ENCODE measurements at places on chromosomes 3 and 15.

DNA sequence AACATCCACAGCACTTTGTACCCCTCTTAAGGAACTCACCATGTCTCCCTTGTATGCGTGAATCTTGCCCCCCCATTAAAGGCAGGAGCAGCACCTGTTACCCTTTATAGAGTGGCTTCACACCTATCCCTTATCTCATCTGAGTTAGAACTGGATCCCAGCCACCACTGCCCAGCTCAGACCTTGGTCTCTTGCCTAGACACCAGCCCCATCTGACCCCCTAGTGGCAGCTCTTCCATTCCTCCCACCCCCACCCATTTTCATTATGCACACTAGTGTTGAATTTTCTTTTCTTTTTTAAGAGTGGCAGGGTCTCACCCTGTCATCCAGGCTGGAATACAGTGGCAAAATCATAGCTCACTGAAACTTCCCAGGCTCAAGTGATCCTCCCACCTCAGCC is 3.2 kb upstream of the ZFYVE19 start:
- no peak for DNase-seq

DNA sequence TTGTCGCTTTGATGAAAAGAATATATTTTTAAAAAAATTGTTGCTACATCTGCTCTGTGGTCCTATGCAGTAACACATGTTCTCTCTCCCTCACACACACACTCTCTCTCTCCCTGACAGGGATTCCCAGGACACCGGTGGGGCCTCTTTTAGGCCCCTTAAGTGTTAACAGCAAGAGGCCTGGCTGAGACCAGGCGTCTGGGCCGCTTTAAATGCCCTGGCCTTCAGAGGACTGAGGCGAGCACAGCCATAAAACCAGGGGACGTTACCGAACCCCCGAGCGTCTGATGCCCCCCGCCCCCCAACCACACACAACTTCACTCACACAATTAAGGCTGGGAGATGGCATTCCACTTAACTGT is 1.7 kb downstream of the BNC1 start:
- DNase-seq = no peak

- no peak for DNase-seq
Measured at GRCh38 chr15:77706482-77707244, 74.0 kb upstream of the LINGO1 start.

DNA sequence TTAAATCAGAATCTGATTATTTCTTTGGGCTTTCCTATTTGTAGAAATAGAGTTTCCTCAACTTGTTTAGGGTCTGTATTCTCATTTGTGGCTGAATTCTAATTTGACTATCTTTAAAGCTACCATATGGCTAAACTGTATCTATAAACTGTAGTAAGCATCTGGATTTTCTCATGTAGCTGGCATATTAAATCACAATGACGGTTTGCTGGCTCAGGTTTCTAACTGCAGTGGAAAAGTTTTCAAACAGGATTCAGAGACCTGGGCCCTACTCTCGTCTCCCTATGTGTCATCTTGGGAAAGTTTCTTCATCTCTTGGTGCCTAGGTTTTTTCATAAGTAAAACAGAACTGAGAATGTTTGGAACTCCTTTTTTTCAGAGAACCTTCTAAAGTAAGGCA is 68.3 kb downstream of the GALK2 start:
- DNase-seq = no peak

- no peak for DNase-seq
Measured at GRCh38 chr3:12396471-12396870, 87.8 kb upstream of the TSEN2 start.

DNA sequence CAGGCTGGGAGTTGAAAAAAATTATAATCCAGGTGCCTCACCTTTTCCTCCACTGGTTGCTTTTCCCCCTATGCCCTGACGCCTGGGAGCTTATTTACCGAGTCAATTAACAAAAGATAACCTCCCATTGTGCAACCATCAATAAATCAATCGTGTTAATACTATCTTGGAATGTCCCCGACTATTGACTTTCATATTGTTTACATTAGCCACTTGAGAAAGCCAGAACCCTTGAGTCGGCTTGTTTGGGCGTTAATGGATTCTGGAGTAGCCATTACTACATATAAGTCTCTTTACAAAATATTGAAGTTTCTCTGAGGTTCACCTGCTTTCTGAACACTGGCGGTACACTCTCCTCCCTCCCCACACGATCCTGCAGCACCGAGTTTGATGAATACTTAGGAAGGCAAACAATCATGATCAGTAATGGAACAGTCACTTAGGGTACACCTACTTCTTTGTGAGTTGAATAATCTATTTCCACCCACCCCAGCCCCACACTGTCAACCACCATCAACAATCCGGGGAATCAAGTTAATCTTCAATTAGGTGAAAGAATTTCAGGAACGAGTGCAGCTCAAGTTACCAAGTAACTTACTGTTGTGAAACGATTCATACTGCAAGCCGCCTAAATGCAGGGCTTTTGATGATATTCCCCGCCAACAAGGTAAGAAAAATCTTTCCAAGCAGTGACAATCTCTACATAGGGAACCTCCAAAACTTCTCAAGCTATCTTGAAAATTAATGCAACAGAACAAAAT is 159.3 kb upstream of the NR2F2 start:
- no peak for DNase-seq

GRCh38 chr15:56248311-56248992 is 4.8 kb upstream of the RFX7 start:
- DNase-seq = no peak

- no peak for DNase-seq
Measured at GRCh38 chr15:68211656-68212320, 6.7 kb upstream of the CALML4 start.

- peak; percentile 62 for DNase-seq
Measured at GRCh38 chr3:42501681-42502428, 588 bp upstream of the VIPR1 start.

- no peak for DNase-seq
Measured at GRCh38 chr3:15286022-15286421, 46.4 kb downstream of the SH3BP5 start.

- no peak for DNase-seq
Measured at GRCh38 chr3:39907981-39908380, 98.6 kb downstream of the MYRIP start.

- no peak for DNase-seq
Measured at GRCh38 chr15:74399511-74400312, 32.3 kb upstream of the CYP11A1 start.

- DNase-seq = peak; percentile 16
Measured at GRCh38 chr15:90039996-90040395, 38.9 kb downstream of the ZNF710 start.

DNA sequence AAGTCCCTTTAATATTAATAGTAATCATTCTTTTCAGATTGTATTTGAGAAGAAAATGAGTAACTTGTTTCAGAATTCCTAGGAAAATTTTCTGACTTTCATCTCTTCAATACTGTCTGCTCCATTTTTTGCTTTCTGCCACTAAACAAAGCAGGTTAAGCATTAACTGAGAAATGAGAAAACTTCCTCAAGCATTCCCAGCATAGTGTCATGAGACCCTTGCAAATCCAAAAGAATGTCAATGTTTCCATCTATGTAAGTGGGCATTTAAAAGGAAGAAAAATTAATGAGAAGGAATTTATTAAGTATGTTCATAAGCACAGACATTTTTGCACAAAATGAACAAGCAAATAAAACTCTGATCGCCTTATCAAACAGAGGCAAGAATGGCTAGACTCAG is 148.0 kb upstream of the STRIT1 start:
- no peak for DNase-seq

DNA sequence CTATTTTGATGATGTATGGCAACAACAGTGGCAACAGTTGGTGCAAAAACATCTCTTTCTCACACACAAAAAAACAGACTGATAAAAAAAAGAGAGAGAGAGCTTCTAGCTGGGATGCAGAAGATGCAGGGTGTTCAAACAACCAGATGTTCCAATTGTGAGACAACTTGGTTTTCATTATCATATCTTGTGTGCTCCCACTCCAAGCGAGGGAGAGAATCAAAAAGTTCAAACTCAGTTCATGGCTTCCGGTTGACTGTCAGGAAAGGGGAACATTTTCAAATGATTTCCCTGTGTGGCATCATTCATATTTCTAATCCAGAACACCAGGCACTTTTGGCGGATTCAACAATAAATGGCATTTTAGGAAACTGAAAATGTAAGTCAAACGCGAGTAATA is 72.1 kb downstream of the RSL24D1 start:
- no peak for DNase-seq

DNA sequence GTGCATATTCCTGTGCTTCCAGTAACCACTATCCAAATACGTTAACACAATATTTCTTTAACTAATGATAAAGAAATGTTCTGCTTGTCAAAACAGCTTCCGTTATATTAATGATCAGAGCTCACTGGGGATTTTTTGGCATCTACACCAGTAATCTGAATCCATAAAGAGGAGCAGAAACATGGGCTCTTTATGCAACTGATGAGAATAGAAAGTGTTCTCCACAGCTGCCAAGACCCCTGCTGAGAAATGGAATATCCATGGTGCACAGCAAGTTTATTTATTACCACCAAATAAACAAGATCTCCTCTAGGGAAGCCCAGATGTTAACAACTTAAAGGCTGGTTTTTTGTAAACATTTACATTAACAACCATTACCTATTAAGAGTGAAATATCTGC is 54.5 kb downstream of the ALDH1A2 start:
- no peak for DNase-seq

GRCh38 chr15:41104234-41104633 is 11.8 kb downstream of the INO80 start:
- no peak for DNase-seq

GRCh38 chr15:39963786-39964185 is 29.9 kb downstream of the EIF2AK4 start:
- DNase-seq = no peak

DNA sequence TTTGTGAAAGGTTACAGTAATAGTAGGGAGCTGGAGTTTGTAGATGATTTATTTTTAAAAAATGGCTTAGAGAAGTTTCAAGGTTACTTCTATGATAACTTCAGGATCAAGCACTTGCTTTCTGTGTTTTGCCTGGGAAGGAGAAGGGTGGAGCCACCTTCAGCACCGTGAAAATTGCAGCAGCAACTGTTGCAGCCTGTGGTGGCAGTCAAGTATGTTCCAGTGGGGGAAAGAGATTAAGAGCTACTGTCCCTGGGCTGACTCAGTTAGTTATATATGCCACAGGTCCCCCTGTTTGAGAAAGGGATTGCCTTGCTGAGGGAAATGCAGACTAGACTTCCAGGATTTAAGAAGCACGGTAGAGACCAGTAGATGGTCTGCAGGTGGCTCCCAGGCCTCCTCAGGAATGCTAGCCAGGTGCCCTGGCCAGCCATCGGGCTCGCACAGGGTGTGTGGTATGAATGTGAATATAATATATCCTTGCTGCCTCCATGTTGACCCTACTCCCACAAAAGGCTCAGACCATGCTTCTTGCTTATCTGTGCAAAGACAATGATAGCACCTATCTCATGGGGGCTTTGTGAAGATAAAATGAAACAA is 389.5 kb downstream of the CACNA2D3 start:
- DNase-seq = no peak

DNA sequence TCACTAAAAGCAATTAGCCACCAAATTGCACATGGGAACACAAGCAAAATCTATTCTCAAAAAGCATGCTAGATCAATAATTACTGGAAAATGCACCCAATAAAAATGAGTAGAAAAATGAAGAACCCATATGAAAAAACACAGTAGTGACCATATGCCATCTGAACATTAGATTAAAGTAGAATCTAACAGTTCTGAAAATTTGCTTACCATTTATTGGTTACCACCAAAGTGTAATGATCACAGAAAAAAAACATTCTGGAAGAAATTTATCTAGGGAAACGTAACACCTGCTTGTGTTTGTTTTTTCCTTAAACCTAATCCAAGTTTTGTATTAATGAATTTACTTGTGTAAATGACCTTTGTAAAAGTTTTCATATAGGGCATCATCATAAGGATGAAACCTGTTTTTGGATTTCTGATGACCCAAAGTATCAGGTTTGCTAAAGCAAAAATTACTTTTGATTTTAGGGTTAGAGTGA is 37.6 kb upstream of the AADAC start:
- DNase-seq = no peak

- DNase-seq = no peak
Measured at GRCh38 chr3:161386991-161387770, 15.9 kb upstream of the SPTSSB start.

- no peak for DNase-seq
Measured at GRCh38 chr15:62618432-62618831, 424.1 kb upstream of the TPM1 start.

GRCh38 chr3:69186575-69187093 is 64.2 kb upstream of the LMOD3 start:
- no peak for DNase-seq

DNA sequence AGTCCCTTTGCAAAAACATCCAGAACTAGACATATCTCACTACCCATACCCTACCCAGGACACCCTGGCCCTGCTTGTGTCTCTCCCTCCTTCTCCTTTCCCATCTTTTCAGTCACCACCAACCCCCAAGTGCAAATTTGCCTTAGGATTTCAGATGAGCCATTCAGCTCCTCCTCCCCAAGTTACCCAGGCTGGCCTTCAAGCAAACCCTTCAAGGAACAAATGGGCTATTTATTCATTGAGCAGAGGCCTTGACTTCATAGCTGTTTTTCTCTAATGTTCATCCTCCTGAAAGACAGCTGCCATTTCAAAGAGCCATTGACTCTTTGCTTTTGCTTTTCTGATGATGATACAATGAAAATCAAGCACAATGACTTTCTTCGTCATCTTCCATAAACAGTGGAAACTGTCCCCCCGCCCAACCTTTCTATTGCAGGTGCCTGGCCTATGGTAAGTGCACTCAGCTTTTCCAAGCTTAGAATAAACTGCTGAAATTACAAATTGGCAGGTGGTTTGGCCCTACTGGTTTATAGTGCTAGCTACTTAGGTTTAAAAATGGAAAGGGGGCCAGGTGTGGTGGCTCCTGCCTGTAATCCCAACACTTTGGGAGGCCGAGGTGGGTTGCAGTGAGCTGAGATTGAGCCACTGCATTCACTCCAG is 26.1 kb upstream of the KLHL6 start:
- no peak for DNase-seq

DNA sequence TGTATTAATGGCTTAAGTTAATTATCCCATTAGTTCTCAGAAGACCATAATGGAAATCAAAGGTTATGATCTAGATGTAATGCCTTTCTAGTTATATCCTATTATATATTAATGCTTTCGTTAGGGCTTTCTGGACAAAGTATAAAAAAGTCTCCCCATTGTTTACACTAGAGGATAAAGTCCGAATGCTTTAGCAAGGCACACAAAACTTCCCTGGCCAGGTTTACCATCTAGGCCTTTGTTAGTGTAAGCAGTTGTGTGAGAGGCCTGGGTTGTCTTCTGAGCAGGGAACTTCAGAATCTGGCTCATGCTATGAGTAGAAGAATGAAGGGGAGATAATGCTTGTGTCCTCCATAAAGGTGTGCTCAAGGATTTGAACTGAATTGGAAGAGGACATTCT is 106.3 kb upstream of the MEIS2 start:
- no peak for DNase-seq

DNA sequence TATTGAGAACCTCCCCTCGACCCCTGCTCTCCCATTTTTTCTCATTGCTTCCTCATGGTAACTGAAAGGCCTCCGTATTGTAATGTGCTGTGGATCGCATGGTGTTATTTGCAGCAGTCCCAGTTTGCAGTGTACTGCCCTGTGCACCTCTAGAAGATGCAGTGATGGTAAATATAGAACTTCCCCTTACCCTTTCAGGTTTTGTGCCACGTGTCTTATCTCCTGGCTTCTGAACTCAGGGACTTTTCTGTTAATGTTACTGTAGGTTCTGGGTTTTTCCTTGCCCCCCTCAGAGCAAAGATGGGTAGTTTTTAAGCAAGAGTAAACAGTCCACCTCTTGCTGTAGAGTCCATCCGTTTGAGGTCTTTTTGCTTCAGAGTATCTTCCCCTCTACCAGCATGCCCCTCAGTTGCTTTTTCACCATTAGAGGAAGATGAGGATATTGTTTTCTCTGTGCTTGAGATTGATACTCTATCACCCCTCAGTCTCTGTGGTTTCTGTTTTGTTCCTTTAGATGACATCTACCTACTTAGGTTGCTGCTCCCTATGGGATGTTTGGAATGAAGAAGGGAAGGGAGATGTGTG is 22.4 kb downstream of the CHD2 start:
- no peak for DNase-seq

Data from CD4-positive, alpha-beta T cell treated with Interleukin-15 for 1 hour (primary cell).